ENCODE measurements at places on chromosomes 3 and 15. TPM values are rescaled to one million over a fixed set of nuclear protein-coding genes. Genes with fewer than 3 reads are reported as not detected.

KNL1 gene
- polyA plus RNA-seq, result 9.0 TPM

HACD2 gene
- 14.0 TPM for polyA plus RNA-seq

C3orf52 gene
- 3.0 TPM for polyA plus RNA-seq

DAZL gene
- not detected for polyA plus RNA-seq

GOLGA6D gene
- 0.25 TPM for polyA plus RNA-seq

GLCE gene
- 27.5 TPM for polyA plus RNA-seq

IVD gene
- polyA plus RNA-seq, result 57.8 TPM

STRC gene
- 0.58 TPM for polyA plus RNA-seq

GRCh38 chr3:195921334-195921791 is 13.0 kb upstream of the TNK2 start:
- no peak for DNase-seq

DNA sequence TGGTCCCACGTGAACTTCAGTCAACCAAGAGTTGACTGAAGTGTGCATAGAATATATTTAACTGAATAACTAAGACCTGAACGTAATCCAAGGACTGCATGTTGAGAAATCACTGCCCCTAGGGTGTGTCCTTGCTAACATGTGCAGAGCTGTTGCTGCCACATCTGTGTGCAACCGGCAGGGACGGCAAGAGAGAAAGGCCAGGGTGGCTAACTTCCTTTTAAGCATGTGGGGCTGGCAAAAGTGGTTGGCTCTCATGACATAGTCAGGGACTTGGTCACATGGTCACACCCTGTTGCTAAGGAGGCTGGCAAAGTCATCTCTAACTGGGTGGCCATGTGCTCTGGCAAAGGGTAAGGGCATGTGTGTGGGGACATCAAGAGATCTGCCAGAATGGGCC is 52.4 kb downstream of the GASK1A start:
- no peak for DNase-seq

DNA sequence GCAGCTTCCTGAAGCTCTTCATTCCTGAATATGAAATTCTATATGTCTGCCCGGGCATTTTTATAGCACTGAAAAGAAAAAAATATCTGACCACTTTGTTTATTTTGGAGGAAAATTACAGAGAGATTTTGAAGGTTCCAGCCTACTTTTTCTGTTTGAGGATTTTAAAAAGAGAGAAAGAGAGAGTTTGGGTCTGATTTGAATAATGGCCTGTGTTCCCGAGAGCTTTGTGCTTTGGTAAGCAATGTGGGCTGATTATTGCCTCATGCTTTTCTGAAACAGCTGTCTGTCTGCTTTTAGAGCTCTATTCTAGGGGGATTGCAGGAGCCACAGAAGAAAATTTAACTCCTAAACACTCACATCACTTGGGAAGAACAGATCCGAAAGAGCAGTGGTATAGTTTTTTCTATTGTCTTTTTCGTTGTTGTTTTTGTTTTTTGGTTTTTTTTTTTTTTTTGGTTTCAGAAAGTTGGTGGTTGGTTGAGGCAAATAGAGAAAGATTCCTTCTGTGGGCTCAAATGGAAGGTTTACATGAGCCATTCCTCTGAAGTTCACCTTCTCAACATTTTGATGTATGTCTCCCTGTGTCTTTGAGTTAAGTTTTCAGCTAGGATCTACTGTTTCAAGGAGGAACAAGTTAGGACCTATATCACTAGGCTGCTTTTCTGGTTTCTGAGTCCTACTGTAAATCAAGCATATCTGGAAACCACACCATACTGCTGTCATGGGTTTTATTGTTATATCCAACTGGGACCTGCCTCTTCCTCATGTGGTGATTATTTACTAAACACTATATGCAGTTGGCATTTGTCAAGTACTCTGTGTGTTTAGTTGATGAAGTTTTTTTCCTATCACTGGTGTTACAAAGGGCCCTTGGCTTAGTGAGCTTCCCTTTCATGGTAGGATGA is 178.9 kb downstream of the KCNMB2 start:
- no peak for DNase-seq

DNA sequence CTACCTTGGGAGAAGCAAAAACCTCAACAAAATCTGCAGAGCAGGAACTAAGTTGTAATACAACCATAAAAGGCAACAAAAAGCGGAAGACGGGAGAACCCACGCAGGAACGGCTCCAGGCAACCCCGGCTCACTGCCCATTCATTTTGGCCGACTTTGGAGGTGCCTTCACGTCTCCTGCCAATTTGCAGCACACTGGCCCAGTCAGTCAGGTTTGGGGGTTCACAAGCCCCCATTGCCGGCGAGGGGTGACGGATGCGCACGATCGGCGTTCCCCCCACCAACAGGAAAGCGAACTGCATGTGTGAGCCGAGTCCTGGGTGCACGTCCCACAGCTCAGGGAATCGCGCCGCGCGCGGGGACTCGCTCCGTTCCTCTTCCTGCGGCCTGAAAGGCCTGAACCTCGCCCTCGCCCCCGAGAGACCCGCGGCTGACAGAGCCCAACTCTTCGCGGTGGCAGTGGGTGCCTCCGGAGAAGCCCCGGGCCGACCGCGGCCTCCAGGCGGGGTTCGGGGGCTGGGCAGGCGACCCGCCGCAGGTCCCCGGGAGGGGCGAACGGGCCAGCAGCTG is 463 bp downstream of the TERC start:
- peak; percentile 77 for DNase-seq

DNA sequence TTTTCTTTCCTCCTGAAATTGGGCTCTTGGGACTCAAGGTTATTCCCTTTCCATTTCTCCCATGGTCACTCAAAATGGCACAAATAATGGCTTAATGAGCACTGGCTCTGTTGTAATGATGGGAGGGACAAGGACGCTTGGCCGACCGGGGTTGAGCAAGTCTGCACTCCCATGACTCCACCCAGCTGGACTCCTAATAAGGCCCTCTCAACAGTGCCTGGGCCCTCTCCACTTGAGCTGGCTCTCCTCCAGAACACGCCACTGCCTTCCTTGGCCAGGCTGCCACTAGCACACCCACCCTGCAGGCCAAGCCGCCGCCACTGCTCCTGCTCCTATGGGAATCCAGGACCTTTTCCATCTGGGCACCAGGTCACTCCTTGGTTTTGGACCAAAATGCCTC is 42.3 kb downstream of the ADCY5 start:
- DNase-seq, result no peak

- DNase-seq, result no peak
Observed at GRCh38 chr15:76185716-76186115, 125.6 kb downstream of the ETFA start.

DNA sequence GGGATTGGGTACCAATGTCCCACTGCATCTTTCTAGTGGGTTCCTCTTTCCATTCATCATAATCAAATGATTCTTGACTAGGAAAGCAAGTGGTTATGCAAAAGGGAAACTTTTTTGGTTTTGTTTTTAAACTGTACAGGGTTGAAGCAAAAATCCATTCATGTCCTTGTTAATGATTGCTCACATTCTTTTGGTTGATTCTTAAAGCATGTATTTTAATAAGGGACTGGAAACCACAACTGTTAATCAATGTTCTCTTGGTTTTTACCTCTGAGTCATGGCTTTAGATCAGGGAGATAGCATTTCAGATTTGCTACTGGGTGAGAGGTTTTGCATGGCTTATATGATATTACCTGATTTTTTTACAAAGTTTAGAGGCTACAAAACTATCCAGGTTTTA is 371.7 kb upstream of the RGMA start:
- DNase-seq, result no peak

DNA sequence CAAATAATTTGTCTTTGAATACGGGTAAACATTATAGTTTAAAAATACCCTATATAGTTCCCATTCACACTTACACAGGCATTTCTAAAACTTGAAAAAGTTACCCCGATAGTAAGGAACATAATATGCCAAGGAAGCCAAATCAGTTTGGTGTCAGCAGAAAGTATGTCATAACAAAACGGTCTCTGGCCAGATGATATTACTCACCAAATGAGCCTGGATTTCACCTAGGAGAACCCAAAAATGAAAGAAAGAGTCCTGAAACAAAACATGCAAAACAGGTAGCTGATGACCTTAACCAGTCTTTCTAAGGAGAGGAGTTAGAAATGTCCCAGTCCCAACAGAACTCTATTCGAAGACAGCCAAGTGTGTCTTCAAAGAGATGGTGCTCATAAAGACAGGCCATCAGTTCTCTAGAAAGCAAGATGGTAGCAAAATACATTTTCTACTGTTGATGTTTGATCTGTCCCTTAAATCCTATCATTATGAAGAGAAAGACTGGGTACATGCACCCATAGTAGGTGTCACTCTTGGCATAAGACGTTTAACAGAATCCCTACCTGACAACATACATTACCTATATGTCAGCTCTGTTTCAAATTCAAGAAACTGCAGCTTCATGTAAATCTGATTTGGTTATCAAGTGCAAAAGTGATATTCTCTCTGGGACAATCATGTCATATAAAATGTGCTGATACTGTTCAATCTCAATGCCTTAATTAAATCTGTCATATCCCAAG is 942.5 kb downstream of the ROBO1 start:
- DNase-seq, result no peak

DNA sequence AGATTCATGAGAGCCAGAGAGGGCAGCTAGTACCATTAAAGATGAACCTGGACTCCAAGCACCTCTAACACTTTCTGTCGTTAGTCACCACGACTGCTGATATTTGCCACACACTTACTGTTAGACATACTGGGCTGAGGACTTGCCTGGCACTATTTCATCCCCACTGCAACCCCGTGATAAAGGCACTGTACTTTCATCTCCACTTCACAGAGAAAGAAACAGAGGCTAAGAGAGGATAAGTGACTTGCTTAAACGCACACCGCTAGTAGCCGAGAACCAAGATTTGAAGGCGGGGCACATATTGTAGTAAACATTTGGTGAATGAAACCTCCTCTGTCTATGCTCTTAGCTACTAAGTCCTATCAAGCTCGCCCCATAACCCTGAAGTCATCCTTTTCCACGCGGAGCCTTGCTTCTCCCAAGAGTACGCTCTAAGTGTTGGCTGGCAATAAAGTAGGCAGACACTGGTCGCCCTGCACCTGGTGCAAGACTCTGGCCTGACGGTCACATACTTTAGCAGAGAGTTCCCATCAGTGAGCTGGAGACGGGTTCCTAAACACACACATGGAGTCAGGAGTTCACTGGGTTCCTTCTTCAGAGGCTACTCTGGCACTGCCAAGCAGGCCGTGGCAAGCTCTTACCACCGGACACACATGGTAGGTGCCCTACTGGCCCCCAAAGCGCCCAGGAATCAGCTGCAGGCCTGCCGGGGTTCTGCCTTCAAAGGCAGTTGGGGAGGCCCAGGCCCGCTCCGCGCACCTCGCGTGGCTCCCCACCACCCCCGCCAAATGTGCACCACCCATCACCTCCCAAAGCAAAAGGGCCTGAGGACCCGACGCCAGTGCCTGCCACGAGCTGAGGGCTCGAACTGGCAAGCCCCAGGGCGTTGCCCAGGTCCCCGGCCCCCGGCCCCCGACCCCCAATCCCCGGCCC is 951 bp downstream of the POMGNT2 start:
- no peak for DNase-seq

All from hindlimb muscle (tissue), 1 donor.